ENCODE measurements at places on chromosomes 12 and 14.
A peak's percentile ranks its signal among the peaks of the same experiment; 100 is the strongest.

DNA sequence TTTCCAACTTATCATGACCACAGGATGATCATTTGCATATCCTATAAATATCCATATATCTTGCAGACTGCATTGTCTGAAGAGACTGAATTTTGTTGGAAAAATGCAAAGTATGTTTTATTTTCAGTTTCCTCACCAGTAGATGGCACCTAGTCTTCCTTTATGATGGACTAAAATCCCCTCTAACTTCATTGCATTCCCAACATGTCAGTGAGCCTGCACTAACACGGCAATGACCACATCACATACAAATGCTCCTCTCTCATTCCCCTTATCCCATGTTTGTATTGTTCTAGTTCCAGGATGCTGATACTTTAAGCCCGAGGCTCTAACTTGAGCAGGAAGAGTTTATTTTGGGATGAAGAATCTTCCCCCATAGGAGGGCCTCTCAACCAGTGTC is 24.7 kb upstream of the MYBPC1 start:
- DNase-seq, result peak; percentile 20

GRCh38 chr12:47822401-47822800 is 2.7 kb upstream of the HDAC7 start:
- no peak for DNase-seq

DNA sequence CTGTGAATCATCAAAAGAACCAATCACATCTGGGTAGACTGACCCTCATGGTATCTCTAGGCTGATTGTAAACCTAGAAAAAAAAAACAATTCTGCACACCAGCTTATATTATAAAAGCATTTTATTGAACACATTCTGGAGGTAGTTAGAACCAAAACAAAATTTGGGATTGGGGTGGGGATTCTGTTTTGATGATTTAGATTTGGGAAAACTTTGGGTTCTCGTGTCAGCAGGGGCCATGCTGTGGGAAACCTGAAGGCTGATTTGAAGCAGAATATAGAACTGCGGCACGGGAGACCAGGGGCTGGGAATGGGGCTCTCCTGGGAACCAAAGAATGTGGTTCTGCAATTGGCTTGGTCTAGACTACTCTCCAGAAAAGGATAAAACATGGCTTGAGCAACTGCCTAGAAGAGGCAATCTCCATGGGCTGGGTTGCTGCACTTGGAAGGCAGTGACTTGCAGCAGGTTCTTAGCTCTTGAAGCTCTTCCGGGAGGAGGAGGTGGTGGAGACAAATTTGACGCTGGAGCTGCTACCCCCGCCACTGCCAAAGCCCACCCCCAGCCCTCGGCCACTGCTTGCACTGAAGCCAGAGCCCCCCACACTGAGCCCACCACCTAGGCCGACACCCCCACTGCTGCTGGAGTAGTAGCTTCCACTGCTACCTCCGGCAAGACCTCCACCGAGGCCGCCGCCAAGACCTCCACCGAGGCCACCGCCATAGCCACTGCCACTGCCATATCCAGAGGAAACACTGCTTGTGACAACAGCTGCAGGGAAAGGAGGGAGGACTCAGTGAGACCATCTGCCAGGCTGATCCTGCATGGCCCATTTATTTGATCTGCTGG is 5.5 kb downstream of the KRT5 start:
- DNase-seq, result no peak

- DNase-seq, result no peak
These were observed 78.6 kb downstream of the CCDC59 start for GRCh38 chr12:82279536-82280058.

GRCh38 chr14:91341334-91341733 is 76.3 kb downstream of the CCDC88C start:
- DNase-seq, result no peak

DNA sequence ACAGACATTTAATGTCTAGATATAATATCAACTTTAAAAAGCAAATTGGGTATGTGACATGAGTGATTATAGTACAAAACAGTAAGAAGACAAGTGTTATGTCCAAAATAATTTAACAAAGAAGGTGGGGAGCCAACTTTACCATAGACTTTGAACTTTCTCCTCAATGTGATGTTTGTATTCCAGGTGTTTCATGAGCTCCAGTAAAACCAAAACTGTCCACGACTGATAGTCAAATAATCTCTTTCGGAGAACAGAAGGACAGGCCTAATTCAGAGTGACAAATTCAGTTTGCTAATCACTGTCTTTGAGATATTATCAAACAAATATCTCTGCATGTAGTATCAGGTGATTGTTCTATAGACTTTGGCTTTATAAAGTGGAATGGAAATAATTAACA is 1112.6 kb downstream of the SLC6A15 start:
- no peak for DNase-seq

DNA sequence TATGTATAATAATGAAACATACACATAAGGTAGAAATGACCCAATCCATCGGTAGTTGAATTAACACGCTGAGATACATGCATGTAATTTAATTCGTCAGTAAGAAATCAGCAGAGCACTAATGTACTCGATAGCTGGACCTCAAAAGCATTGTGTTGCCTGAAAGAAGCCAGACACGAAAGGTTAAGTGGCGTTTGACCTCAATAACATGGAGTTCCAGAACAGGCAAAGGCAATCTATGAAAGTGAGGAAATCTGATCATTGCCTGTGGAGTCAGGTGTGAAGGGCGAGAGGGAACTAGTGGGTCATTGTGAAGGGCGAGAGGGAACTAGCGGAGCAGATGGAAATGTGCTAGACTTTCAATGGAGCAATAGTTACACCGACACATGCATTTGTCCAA is 970.4 kb upstream of the TMEM132C start:
- DNase-seq, result no peak

DNA sequence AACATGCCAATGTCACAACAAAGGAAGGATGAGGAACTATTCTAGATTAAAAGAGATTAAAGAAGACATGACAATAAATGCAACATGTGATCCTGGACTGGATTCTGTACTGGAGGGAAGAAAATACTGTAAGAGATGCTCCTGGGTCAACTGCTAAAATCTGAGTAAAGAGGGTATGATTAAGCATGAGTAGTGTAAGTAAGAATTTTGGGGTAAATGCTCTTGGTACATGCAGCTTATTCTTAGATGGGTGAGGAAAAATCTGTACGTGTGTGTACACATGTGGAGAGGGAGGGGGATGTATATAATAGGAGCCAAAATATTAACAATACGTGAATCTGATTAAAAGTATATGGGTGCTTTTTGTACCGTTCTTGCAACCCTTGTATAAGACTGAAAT is 66.0 kb downstream of the CDC42BPB start:
- DNase-seq, result no peak

DNA sequence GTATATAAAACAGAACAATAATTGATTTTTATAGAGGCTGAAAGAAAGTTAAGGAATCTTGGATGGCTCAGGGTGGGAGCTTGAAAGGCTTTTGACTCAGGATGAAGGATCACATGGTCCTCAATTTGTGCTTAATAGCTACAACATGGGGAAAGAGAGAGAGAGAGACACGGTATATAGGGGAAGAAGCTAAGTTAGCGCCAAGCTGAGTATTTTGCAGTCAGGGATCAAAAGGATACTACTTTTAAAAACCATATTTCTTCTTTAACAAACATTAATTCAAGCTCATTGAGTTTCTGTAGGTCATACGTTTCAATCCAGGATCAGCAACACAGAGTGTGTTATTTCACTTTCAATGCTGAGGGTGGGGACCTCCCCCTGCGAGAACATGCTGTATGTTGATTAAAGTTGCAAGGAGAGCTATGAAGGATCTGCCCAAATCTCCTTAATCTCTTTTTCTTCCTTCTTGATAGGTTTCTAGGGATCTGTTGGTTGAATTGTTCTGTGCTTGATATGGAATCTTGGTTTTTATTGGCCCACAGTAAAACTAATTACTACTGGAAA is 133.1 kb upstream of the NUDT4 start:
- no peak for DNase-seq

DNA sequence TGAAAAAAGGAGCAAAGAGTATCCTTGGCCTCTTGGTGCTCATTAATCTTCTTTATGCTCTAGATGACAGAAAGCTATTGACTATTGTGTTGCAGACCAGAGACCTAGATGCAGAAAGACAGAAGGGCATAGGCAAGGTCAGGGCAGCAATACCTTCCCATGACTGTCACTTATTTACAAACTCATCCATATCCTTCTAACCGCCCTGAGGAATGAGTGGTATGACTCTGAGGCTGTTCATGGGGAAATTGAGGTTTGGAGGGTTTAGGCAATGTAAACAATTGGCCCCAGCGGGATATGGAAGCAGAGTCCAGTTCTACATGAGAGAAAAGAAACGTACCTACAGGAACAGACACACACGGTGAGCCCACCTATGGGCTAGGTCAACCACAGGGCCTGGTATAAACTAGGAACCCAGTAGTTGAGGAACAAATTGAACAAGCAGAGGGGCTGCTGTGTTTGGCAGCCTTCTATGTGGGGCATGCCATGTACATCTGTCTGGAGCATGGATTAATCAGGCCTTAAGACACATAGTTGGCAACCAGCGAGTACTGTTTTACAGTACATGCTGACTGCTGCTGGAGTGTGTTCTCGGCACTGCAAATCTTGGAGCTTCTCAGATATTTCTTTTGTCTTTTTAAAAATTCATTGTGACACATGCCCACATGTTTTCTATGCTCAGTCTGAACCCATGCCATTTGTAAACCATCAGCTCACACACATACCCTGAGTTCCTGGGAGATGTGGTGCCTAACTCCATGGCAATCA is 159.7 kb upstream of the NTF3 start:
- no peak for DNase-seq
